Activated gamma-delta T cell treated with anti-CD3 and anti-CD28 coated beads, Interleukin-2, amount 50 U/mL, for 16 hours (primary cell): ENCODE measurements at places on chromosomes 12 and 14.

DNA sequence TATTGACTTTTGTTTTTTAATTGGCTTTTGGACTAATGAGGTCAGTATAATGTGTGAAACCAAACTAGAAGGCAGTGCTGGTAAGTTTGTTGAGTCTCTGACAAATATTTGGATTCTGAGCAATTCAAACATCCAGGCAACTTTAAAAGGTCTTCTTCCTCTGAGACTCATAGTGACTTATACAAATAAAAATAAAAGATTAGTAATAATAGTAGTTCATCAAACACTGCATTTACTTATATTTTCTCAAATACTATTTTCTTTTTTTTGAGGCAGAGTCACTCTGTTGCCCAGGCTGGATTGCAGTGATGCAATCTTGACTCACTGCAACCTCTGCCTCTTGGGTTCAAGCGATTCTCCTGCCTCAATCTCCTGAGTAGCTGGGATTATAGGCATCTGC lies 337.9 kb downstream of the DAD1 start:
- no peak for DNase-seq

- no peak for DNase-seq
These were observed 47.7 kb downstream of the IL31 start for GRCh38 chr12:122126342-122126635.

DNA sequence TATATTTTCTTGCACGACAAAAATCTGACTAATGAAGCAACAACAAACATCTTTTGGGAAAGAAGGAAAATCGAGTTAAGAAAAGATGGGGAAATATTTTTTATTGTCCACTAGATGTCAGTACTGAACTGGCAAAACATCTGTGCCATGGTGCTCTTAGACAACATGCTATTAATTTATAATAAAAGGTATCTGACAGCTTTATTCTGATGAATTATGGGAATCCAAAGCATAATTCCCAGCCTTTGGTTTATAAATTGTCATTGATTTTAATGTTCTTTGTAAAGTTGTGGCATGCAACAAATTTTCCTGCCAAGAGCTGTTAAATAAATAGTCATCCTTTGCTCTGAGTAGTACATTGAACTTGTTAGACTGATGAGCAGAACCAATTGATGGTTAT lies 231.2 kb downstream of the ETNK1 start:
- no peak for DNase-seq

- DNase-seq: no peak
These were observed 3.8 kb downstream of the PRKCH start for GRCh38 chr14:61325166-61325565.

DNA sequence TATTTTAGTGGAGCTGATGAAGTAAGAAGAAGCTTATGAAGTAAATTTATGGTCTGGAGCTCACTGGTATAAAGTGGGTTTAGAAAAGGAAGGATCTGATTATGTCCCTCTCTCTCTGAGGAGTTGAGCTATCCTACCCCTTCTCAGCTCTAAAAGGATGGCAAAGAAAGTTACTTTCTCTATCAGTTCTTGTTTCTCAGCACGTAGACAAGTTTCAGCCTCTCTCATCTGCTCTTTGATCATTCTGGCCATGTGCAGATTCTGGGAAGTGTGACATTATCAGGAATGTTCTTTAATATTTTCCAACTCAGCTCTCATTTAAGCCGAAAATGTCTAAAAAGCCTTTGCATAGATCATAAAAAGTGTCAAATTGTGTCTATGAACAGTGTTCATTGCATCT lies 5.8 kb upstream of the EGLN3 start:
- DNase-seq: no peak

- no peak for DNase-seq
These were observed 69.3 kb downstream of the HECTD1 start for GRCh38 chr14:31138301-31138700.
